ENCODE measurements at places on chromosomes 4 and X. TPM values are rescaled to one million over a fixed set of nuclear protein-coding genes. Genes with fewer than 3 reads are reported as not detected.

Gene MAGEB5
- not detected for total RNA-seq

Gene MBTPS2
- total RNA-seq = 4.7 TPM

Gene IQCM
- not detected for total RNA-seq

Gene NIPAL1
- 1.0 TPM for total RNA-seq

Gene UGT2B11
- total RNA-seq = not detected

Gene PPP1R2C
- total RNA-seq = not detected

Gene PAGE4
- total RNA-seq = not detected

Gene NLGN3
- total RNA-seq = 0.81 TPM

Gene YY2
- total RNA-seq = 0.79 TPM

- no peak for DNase-seq
Observed at GRCh38 chrX:153411988-153412574, 809 bp downstream of the ZFP92 start.

DNA sequence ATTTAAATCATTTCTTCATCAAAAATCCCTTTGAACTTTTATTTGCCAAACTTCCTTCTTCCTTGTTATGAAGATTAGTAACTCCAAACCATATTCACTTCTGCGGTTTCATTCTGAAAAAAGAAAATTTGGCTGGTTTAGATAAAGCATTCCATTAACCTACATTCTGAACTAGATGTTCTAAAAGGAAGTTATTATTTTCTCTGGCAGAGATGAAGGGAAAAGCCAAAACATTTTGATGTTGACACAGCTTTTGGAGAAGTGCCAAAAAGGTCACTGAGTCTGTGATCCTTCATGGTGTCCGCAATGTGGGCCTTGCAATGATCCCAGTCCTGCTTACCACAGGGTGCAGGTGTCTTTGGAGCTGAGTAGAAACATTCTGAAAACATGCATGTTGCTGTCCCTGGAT lies 36.0 kb downstream of the CXCL8 start:
- DNase-seq = no peak

GRCh38 chr4:84527391-84527790 lies 28.3 kb upstream of the NKX6-1 start:
- no peak for DNase-seq

GRCh38 chr4:102878901-102879300 lies 10.1 kb downstream of the CISD2 start:
- no peak for DNase-seq

- DNase-seq = peak; percentile 17
Observed at GRCh38 chrX:120308558-120308957, 2.7 kb downstream of the TMEM255A start.

- no peak for DNase-seq
Observed at GRCh38 chr4:90799895-90800294, 672.7 kb downstream of the CCSER1 start.

DNA sequence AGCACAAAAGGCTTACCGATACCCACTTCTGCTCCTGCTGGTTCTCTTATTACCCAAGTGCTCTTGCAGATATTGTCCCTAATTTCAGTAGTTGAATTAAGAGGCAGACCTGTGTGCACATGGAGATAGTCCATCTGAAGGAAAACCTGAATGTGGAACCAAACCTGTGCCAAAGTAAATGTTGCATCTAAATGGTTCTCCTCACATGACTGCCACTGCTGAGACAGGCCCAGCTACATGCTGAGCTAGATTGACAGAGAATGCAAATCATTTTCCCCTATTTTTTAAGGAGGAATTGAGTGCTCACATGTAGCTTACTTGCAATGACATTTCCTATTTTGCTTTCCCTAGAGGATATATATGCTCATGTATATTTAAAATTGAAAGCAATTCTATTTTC lies 609.1 kb upstream of the TECRL start:
- no peak for DNase-seq

DNA sequence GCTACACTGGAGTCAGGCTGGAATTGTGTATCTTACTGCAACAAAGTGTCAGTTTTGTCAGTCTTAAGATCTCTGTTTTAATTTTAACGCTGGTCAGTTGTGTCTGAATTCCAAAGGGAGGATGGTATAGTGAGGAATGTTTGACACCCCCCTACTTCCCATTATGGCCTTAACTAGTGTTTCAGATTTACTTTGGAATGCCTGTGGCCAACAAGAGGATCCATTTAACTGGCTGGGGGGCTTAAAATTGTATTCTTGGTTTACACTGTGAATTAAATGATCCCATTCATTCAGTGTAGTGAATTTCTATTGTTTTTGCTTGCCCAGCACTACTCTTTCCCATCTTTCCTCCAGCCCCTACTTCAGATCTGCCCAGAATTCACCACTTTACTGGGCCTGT lies 75.8 kb upstream of the IQCM start:
- no peak for DNase-seq

- DNase-seq = no peak
Observed at GRCh38 chr4:33054656-33055196, 2334.6 kb downstream of the PCDH7 start.

DNA sequence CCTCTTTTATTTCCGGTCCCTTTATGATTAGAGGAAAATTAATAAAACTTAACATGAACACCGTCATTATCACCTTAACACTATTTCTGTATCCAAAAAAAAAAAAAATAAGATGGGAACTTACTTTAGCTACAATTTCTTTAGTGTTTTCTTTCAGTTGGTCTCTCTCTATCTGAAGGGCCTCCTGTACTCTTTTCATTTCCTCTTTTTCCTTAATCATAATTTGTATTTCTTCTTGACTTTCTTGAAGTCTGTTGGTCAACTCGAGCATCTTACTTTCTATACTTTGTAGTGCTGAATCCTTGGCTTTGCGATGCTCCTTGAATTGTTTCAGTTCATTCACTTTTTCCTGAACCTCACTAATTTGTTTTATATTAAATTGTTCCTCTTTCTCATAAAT lies 45.3 kb upstream of the BDH2 start:
- DNase-seq = no peak

DNA sequence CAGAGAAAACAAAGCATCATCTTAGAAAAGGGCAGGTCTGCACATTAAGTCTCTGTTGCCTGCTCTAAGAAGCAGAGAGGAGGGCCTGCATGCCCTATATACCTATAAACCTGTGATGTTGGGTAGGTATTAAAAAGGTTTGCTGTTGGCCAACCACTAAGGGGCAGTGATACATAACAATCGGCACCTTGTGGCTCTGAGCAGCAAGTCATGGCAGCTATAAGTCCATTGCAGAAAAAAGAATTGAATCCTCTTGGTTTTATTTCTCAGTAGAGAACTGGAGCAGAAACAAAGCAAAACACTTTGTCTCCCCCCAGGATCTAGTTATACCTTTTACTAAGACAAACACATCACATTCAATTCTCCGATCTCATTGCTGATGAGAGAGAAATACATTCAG lies 1364.4 kb downstream of the STIM2 start:
- DNase-seq = no peak

DNA sequence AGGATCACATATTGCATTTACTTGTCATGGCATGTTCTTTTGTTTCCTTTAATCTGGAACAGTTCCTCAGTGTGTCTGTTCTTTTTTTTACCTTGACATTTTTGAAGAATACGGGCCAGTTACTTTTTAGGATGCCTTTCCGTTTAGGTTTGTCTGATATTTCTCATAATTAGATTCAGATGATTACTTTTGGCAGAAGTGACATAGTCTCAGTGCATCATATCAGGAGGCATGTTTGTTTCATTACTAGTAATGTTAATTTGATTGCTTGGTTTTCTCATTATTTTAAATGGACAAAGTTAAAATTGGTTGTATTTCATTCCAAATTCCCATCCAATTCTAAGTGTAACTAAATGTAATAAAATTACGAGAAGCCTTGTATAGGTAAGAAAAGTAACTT lies 8.3 kb downstream of the POLR2B start:
- DNase-seq = no peak

- DNase-seq = peak; percentile 10
Observed at GRCh38 chr4:81905971-81906370, 434.3 kb upstream of the RASGEF1B start.

DNA sequence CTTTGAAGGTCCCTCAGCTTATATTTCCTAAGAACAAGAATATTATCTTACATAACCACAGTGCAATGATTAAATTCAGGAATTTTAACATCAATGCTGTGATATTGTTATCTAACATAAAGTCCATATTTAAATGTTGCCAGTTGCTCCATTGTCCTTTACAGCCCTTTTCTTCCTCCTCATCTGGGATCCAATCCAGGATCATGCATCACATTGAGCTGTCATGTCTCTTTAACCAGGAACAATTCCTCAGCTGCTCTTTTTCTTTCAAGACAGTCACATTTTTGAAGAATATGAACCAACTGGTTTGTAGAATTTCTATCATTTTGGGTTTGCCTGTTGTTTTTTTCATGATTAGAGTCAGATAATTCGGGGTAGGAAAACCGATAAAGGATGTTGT lies 12.0 kb downstream of the TMSB4X start:
- DNase-seq = no peak

DNA sequence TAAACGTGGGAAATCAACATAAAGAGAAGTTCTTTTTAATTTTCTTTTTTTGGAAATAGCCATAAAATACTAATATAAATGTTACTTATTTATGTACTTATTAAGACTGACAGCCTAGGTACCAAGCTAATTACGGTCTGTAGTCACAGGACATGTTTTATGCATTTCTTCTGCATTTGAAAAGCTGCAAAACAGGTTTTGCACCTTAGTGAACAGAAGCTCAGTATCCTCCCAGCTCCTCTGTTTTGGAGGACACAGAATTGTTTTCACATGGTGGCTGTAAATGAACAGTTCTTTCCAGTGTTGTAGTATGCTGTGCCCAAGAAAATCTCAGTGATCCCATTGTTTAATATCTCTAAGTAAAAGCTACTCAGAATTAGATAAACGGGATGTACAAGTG lies 1788.0 kb upstream of the TENM3 start:
- DNase-seq = no peak

GRCh38 chr4:64715741-64716140 lies 306.5 kb upstream of the TECRL start:
- no peak for DNase-seq

DNA sequence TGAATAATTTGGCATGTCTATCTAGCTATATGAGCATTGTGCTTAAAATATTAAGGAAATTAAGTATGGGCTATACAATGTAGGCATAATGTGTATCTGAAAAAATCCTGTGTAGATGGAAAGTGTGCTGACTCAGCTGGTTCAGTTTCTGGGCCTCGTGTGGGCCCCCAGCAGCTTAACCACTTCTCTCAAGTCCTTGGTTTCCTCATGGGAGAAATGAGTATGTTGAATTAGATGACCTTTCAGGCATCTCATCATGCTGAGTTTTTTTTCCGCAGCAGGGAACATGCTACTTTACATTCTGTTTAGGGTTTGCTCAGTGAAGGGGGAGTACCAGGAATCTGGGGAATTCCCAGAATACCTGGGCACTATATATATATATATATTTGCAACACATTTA lies 30.5 kb downstream of the RHOH start:
- DNase-seq = peak; percentile 84

DNA sequence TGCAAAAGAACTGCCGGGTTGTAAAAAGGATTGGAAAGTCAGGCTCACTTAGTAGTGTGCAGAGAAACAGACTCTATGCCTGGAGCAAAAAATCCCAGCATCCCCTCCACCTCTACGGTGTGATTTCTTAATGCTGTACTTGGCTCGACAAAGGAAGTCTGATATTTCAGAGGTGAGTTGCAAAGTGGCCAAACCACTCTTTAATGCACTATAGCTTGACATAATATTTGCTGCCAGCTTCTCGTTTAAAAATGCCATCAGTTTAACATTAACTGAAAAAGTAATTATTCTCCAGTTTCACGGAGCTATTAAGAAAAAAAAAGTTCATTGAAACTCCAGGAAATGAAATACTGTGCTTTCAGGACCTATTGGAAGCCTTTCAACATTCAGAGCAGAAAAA lies 448.3 kb upstream of the ZFP42 start:
- DNase-seq = no peak

DNA sequence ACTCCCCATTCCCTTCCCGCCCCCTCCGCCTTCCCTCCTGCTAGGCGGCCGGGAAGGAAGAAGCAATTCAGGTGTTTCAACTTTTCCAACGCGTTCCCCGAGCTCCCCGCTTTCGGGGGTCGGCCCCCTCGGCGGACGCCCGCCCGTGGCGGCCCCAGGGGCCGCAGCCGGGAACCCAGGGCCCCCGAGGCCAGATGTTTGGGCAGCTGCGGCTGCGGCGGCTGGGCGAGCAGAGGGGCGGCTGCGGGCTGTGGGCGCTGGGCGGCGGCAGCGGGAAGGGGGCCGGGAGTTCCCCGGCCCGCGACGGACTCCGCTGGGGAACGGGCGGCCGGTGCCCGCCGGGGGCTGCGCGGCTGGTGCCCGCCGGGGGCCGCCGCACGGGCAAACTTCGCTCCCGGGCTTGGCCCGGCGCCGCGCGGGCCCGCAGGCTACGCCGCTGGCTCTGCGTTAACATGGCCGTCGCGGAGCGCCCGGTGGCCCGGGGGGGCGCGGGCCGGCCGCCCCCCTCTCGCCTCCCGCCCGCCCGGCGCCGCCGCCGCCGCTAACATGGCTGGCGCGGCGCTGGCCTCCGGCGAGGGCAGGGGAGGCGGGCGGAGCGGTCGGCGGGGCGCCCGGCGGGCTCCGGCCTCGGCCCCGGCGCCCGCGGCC lies 510 bp downstream of the HMGB3 start:
- DNase-seq = no peak

DNA sequence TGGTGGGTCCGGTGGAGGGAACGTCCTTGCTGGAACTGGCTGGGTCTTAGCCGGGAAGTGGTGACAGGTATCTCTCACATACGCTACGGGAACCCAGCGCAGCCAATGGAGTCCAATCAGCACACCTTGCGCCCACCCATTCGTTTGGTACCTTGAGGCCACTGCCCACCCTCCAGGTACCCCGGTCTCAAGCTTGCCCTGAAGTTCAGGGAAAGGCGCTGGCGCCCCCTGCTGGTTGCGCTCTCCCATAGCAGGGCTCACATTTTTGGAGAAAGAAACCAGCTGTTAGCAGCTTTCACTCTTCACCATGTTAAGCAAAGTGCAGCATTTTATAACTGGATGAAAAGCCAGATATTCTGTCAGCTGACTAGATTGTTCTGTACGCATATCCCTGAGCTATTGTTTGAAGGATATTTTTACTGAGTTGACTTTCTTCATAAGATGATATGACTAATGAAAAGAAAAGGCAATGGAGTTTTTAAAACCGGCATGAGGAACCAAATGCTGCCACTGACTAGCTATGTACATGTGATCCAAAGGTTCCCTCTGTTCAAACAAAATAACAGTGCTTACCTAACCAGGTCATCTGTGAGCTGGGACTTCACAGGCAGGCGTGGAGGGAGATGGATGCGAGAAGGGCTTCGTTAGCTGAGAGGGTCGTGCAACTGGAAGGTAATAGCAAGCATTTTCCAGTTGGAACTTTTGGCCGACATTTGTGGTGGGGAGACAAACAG lies 43.7 kb downstream of the OTOP1 start:
- peak; percentile 50 for DNase-seq

GRCh38 chr4:114964026-114964425 lies 149.4 kb downstream of the NDST4 start:
- DNase-seq = no peak

- no peak for DNase-seq
Observed at GRCh38 chr4:84691170-84691691, 108.3 kb downstream of the CDS1 start.

- peak; percentile 81 for DNase-seq
Observed at GRCh38 chr4:118836301-118837120, 585 bp upstream of the SEC24D start.

Data from activated naive CD4-positive, alpha-beta T cell treated with anti-CD3 and anti-CD28 coated beads for 36 hours (primary cell).